ENCODE measurements at places on chromosomes 7 and 10.

- DNase-seq: no peak
These were observed 111.6 kb downstream of the C10orf90 start for GRCh38 chr10:126558881-126559280.

- no peak for DNase-seq
These were observed 52.8 kb downstream of the CDK6 start for GRCh38 chr7:92783260-92784201.

DNA sequence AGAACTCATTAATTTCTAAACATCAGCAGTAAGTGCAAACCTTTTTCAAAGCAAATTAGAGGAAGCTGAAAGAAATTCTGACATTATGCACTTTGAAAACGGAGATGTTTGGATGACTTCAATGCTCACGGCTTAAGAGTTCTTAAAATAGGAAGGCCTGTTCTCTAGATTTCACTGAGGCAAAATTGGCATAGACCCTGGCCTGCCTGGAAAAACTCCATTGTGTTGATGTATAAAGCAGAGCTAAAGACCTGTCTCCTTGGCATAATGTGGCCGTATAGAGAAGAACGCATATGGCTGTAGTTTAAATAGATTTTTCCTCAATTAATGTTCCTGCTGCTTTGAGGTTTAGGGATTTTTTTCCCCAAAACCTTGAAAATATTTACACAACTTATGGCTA, 24.5 kb upstream of the AGMO start:
- DNase-seq: no peak

DNA sequence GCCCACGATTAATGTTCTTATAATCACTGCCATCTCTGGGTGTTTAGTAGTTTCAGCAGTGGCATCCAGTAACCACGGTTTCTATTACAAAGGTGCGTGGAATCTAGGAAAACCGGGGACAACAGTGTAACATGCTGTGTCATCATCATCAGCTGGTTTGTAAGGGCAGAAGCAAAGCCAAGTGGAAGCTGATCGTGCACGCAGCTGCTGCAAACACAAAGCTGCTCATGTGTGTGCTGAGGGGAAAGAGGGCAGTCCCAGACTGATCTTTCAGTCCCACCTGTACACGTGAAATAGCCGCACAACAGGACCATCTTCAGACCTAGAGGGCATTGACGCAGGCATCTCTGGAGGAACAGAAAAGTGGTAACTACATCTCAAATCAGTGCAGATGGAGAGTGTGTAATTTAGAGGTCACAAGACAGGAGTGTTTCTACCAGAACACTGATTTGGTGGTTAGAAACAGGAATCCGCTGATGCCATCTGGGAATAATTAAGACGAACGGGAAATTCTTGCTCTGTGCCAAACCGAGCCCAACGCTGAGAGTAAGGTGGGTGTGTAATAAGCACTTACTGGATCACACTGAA, 13.4 kb downstream of the ANKRD16 start:
- DNase-seq: no peak

DNA sequence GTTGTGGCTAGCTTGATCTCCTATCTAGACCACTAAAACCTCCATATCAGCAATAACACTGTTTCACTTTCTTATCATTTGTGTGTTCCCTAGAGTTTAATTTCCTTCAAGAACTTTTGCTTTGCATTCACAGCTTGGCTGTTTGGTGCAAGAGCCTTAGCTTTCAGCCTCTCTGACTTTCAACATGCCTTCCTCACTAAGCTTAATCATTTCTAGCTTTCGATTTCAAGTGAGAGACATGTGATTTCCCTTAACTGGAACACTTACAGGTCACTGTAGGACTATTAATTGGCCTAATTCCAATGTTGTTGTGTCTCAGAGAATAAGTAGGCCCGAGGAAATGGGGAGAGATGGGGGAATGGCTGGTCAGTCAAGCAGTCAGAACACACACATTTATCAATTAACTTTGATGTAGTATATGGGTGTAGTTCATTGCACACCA, 10.6 kb upstream of the BPGM start:
- no peak for DNase-seq

DNA sequence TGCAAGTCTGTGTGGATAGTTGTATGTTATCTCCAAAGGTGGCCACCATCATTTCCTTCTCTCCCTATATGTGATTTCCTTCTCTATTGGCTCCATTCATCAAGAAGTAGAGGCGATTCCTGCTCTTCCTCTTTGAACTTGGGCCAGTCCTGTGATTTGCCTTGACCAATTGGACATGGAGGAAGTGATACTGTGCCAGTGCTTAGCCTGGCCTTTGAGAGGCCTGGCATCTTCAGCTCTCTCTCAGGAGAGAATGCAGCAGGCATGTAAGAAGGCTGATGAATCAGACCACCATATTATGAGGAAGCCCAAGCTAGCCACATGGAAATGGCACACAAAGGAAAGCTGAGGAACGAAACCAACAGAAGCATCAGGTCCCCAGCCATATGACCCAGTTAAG, 195.0 kb upstream of the SVIL start:
- no peak for DNase-seq

GRCh38 chr10:61170594-61170993, 226.6 kb upstream of the RHOBTB1 start:
- no peak for DNase-seq

- no peak for DNase-seq
These were observed 34.8 kb downstream of the ZMIZ1 start for GRCh38 chr10:79103585-79103984.

DNA sequence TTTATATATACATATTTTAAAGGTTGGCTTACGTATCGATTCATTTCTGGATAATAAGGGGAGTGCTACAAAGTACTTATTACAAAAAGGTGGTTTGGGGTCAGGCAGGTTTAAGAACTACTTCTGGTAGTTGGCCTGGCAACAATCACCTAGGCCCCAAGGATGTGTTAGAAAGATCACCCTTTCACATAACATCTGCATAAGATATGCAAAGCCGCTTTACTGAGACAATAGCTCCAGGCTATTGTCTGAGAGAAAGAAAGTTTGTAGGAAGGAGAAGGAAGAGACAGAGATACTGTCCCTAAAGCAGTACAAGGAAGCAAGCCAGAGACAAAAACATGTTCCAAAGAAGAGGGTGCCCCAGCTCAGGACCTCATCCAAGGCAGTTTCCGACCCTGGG, 6.2 kb downstream of the PAXIP1 start:
- DNase-seq: no peak

DNA sequence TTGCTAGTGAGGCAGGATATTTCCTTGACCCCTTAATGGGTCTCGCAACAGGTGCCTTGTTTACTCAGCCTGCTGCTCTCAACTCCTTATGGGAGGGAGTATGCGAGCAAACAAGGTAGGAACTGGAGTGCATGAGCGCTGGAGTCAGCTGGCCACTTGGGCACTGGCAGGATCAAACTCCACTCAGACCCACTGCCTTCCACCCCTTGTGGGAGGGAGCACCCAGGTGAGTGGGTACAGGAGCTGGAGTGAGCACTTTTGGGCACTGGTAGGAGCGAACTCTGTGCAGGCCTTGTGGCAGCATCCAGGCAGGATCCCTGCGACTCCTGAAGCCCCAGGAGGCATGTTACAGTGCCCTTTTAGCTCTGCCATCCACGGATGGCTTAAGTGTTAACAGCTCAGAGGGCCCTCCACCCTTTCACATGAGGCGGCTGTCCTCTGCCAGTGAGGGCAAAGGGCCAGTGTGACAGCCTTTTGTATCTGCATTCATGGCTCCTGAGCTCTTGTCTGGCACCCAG, 123.2 kb downstream of the ST7 start:
- no peak for DNase-seq

DNA sequence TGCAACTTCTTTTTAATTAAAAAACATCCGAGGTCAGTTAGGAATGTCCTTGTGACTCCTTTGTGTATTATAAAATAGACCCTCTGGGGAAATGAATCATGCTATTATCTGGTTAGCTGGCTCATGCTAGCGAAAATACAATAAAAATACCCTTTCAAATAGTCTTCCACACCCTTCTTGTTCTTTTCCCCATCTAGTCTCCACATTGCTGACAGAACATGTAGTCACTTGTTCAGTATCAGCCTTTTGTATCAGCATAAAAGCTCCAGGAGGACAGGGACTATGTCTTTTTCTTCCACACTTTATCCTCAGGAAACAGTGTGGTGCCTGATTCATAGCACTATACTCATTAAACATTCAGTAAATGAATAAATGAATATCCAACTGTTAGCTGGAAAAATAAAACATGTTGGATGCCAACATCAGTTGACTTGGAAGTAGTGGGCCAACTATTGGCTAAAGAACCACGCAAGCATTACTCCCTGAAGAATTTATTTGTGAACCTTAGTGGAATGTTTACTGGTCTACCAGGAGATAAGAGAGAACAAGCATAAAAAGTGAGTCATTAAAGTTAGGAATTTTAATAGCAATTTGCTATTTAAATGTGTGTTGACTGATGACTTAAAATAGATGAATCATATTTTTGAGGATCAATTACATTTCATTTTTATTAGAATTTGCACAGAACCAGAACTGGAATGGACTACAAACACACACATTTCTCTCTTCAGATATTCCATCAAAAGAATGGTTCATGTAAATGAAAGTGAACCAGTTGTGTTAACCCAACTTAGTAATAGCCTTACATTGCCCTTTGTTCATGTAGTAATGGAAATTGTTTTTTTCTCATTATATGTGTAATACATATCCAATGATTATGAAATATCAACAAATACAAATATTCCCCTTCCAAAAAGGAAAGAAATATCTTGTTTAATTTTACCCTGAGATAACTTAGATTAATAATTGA, 129.6 kb downstream of the DKK1 start:
- no peak for DNase-seq

- DNase-seq: no peak
These were observed 71.8 kb upstream of the VWDE start for GRCh38 chr7:12475362-12476063.

GRCh38 chr7:99618726-99619125, 2.0 kb downstream of the ZSCAN25 start:
- DNase-seq: no peak
